ENCODE measurements at places on chromosomes 2 and 18. TPM values are rescaled to one million over a fixed set of nuclear protein-coding genes. Genes with fewer than 3 reads are reported as not detected.

AFF3 gene
- total RNA-seq, result 7.9 TPM

KLHL41 gene
- total RNA-seq, result not detected

PLEK gene
- total RNA-seq, result 4.7 TPM

GREB1 gene
- total RNA-seq, result 0.42 TPM

POTEI gene
- total RNA-seq, result not detected

DNA sequence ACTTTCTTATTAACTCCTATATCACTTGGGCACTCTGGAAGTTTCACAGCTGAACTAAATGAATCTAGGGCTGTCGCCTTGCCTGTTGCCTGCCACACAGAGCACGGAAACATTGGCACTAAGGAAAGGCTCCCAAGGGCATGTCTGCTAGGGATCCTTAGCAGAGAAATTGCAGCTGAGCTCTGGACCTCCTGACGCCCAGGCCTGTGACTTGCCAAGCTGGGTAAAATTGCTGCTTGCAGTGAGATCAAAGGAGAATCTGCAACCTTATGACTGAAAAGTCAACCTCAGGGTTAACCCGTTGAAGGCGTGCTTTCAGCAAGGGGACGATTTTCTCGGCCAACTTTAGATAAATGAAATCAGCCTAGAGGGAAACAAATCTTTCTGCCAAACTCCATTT is 189.8 kb downstream of the NCK2 start:
- H3K27me3 ChIP-seq, result no peaks in the 10 kb centered on the region
- peak overlapping the region; percentile 76 for H3K27ac ChIP-seq
- peaks cover 14% of the 10 kb centered on the region for H3K4me1 ChIP-seq
- DNase-seq, result peak; percentile 70
- peak overlapping the region; percentile 14 for H3K4me3 ChIP-seq

GRCh38 chr2:226994775-226995174 is 158.9 kb downstream of the RHBDD1 start:
- no peaks in the 10 kb centered on the region for H3K27me3 ChIP-seq
- no peak overlapping the region for H3K4me3 ChIP-seq
- no peak overlapping the region for H3K27ac ChIP-seq
- no peak for DNase-seq
- H3K4me1 ChIP-seq, result no peaks in the 10 kb centered on the region
- H3K36me3 ChIP-seq, result peaks cover 5% of the 10 kb centered on the region

DNA sequence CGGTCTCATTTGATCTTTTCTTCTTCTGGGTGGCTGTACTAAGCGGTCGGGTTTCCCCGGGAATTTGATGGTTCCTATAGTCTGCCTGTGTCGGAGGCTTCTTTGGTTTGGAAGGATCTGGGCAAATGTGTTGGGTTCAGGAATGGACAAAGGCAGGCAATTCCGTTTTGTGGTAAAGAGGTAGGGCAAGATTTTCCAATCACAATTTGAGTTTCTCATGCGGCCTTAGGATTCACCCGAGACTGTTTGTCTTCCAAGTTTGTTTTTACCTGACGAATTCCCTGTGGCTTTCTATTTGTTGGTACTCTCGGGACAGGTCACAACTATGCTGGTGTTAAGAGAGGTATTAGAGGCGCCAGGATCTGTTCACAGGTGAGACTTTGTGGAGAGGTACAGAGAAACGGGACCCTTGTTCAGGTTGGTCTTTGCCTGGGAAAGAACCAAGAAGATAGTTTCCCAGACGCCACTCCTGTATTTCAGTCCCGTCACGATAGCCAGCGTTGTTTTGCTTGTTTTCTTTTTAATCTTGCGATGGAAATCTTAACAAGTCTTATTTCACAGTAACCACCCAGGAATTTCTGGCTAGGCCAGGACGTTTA is 3.0 kb downstream of the SP5 start:
- H3K36me3 ChIP-seq, result peaks cover 3% of the 10 kb centered on the region
- peaks cover 57% of the 10 kb centered on the region for H3K27me3 ChIP-seq
- H3K27ac ChIP-seq, result peak overlapping the region; percentile 23

DNA sequence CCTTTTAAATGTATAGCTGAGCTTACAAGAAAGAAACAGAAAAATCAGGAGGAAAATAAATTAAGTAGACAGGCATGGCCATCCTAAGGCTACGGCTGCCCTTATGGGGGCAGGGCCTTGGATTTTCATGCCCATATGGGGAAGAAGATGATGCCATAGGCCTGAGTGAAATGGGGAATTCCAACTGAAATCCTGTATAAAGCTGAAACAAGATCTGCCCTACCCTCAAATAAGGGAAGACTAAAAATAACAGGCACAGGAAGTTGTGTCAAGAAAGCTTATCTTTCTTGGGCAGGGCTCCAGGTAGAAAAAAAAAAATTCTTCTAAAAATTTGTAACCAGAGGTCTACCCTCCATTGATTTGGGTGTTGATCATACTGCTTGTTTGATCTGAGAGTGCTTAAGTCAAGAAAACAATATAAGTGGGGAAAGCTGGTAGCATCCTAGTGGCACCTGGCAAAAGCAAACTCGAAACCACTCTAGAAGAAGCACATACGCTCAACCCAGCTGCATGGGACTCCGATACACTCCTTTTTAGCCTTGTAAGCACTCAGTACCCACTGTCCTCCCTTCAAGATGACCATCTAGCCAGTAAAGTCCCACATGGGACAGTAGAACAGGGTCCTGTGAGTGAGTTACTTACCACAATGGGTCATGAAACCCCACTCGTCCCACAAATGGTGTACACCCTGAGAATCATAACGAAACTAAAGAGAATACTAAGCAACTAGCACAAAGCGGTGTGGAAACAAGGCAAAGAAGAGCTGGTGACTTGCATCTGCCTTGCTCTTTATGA is 22.3 kb downstream of the DNAH7 start:
- H3K4me3 ChIP-seq, result no peak overlapping the region
- no peak for DNase-seq
- no peaks in the 10 kb centered on the region for H3K4me1 ChIP-seq
- peaks cover 12% of the 10 kb centered on the region for H3K27me3 ChIP-seq

- no peaks in the 10 kb centered on the region for H3K4me1 ChIP-seq
- no peak for DNase-seq
- no peaks in the 10 kb centered on the region for H3K27me3 ChIP-seq
- no peaks in the 10 kb centered on the region for H3K36me3 ChIP-seq
- no peak overlapping the region for H3K4me3 ChIP-seq
These were observed 251.4 kb upstream of the TCF4 start for GRCh38 chr18:55839343-55839742.

DNA sequence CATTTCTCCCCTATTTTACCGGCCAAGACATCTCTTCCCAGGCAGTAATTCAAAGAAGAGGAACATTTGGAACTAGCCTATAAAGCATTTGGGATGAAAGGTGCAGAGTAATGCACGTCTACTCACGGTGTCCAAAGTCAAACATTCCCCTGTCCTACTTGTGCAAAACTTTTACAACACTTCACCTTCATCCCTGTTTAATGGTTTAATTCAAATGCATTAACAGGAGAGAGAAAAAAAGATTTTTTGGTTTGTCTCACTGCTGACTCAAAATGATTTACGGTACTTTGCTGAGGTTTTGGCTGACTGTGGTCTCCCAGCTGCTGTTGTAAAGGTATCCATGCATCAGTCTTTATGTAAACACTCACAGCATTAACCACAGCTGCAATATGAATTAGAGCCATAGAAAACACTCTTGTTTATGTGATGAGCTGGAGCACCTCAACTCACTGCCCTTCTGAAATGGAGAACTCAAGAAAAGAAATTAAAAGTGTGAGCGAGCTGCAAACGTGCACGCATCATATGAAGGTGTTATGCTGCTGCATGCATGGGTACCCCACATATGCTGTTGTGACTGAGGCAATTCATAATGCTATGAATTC is 220.5 kb downstream of the PIEZO2 start:
- no peak overlapping the region for H3K27ac ChIP-seq
- no peak for DNase-seq
- no peaks in the 10 kb centered on the region for H3K36me3 ChIP-seq
- no peaks in the 10 kb centered on the region for H3K27me3 ChIP-seq
- H3K4me3 ChIP-seq, result no peak overlapping the region
- no peaks in the 10 kb centered on the region for H3K4me1 ChIP-seq

- H3K27me3 ChIP-seq, result no peaks in the 10 kb centered on the region
- peaks cover 19% of the 10 kb centered on the region for H3K36me3 ChIP-seq
- no peak overlapping the region for H3K27ac ChIP-seq
- DNase-seq, result no peak
- peaks cover 7% of the 10 kb centered on the region for H3K4me1 ChIP-seq
These were observed 47.6 kb upstream of the SLC30A6 start for GRCh38 chr2:32118055-32118454.

GRCh38 chr2:52794581-52794980 is 973.0 kb upstream of the CHAC2 start:
- no peak for DNase-seq
- no peaks in the 10 kb centered on the region for H3K36me3 ChIP-seq
- H3K27ac ChIP-seq, result no peak overlapping the region
- no peak overlapping the region for H3K4me3 ChIP-seq

DNA sequence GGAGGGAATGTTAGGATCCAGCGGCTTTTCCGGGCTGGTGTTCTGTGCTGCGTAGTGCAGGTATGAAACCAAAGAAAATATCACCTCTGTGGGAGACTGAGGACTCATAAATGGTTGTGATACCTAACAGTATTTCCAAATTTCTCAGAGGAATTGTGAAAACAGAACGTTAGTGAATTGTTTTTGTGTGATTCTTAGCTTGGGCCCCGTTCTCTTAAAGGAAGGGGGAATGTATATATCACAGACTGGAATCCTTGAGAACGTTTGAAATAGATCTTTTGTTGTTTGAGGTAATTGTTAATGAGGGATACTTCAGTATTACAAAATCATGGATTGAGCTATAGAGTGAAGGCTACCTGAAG is 834 bp downstream of the ZNF638 start:
- H3K4me1 ChIP-seq, result peaks cover 27% of the 10 kb centered on the region
- H3K4me3 ChIP-seq, result peak overlapping the region; percentile 96
- DNase-seq, result no peak

- no peaks in the 10 kb centered on the region for H3K4me1 ChIP-seq
- H3K27me3 ChIP-seq, result no peaks in the 10 kb centered on the region
- no peak overlapping the region for H3K4me3 ChIP-seq
- no peak overlapping the region for H3K27ac ChIP-seq
- DNase-seq, result no peak
These were observed 21.5 kb upstream of the ZSCAN30 start for GRCh38 chr18:35311496-35311895.

DNA sequence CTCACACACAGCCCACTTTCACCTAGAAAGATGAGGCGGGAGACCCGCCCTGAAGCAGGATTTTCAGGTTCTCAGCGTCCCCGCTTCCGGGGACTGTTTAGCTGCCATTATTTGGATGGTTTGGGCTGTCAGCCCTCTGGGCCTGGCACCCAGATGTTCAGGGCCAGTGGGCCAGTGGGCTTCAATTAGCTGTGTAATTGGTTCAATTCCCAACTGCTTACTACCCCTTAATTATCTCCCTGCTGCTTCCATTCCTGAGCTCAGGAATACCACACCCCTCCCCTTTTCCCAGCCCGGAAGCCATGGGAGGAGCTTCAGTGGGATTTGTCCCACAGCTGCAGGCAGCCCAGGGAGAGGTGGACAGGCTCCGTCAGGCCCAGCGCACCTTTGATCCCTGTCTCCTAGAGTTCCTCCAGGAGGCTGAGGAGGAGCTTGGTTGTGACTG is 114.1 kb upstream of the MYCN start:
- no peaks in the 10 kb centered on the region for H3K27me3 ChIP-seq
- H3K4me1 ChIP-seq, result no peaks in the 10 kb centered on the region
- no peak overlapping the region for H3K27ac ChIP-seq
- no peak for DNase-seq
- no peaks in the 10 kb centered on the region for H3K36me3 ChIP-seq

- H3K4me3 ChIP-seq, result no peak overlapping the region
- no peaks in the 10 kb centered on the region for H3K27me3 ChIP-seq
- H3K36me3 ChIP-seq, result peaks cover 61% of the 10 kb centered on the region
- H3K4me1 ChIP-seq, result peaks cover 6% of the 10 kb centered on the region
These were observed 8.9 kb downstream of the PAPOLG start for GRCh38 chr2:60764736-60765534.

DNA sequence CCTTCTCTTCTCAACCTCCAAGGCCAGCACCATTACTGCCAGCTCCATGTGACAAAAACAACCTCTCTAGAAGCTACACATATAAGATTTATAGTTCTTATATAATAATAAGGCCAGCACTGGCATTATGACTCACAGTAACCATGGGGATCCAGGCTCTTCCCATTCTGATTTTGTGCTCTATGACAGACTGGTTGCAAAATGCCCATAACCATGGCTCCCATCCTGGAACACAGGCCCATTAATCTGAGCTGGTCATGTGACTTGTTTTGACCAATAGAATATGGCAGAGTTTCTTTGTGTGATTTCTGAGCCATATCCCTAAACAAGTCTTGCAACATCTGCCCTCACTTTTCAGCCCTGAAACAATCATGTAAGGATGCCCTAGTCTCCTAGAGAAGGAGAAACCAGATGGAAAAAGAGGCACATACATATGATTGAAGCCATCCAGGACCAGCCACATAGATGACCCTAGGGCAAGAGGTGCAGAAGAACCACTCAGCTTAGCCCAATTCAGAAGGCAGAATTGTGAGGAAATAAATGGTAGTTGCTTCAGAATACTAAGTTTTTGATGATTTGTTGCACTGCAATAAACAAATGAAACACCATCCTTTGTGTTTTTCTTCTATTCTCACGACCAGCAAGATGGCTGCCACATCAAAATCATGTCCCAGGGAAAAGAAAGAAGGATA is 173.9 kb downstream of the SUCLG1 start:
- no peak for DNase-seq
- no peaks in the 10 kb centered on the region for H3K27me3 ChIP-seq
- H3K27ac ChIP-seq, result no peak overlapping the region
- no peaks in the 10 kb centered on the region for H3K36me3 ChIP-seq
- H3K4me1 ChIP-seq, result no peaks in the 10 kb centered on the region
- H3K4me3 ChIP-seq, result no peak overlapping the region

DNA sequence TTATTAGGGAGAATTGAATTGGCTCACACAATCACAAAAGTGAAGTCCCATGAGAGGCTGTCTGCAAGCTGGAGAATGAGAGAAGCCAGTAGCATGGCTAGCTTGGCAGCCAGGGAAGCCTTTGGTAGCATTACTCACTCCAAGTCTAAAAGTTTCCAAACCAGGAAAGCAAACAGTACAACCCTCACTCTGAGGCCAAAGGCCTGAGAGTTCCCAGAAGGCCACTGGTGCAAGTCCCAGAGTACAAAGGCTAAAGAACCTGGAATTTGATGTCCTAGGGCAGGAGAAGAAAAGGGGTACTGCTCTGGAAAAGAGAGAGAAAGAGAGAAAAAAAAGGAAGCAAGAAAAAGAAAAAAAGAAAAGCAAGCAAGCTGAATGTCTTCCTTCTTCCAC is 318.2 kb downstream of the RND3 start:
- H3K4me1 ChIP-seq, result peaks cover 2% of the 10 kb centered on the region
- no peaks in the 10 kb centered on the region for H3K27me3 ChIP-seq
- H3K4me3 ChIP-seq, result no peak overlapping the region
- DNase-seq, result no peak
- no peak overlapping the region for H3K27ac ChIP-seq

Measured in activated CD8-positive, alpha-beta T cell treated with anti-CD3 and anti-CD28 coated beads, Interleukin-2, amount 10 ng/mL, durations not matched to agents 7 days and 5 days (primary cell).